Psoas muscle (tissue), 8 donors: ENCODE measurements at places on chromosomes 3 and 15. TPM values are rescaled to one million over a fixed set of nuclear protein-coding genes. Genes with fewer than 3 reads are reported as not detected.

The NUSAP1 gene
- total RNA-seq = 4.6 TPM

The RASGRF1 gene
- total RNA-seq = not detected

The GRIP2 gene
- total RNA-seq = 24.9 TPM

The PLCB2 gene
- total RNA-seq = 1.7 TPM

The FAM219B gene
- total RNA-seq = 41.0 TPM

The VGLL3 gene
- 3.2 TPM for total RNA-seq

The NRROS gene
- total RNA-seq = 3.0 TPM

The LRCH3 gene
- 16.9 TPM for total RNA-seq
